Muscle of leg (tissue), 16 donors: ENCODE measurements at places on chromosomes 7 and 10. TPM values are rescaled to one million over a fixed set of nuclear protein-coding genes. Genes with fewer than 3 reads are reported as not detected.

- no peak overlapping the region for H3K4me3 ChIP-seq
- no peak for DNase-seq
- H3K4me1 ChIP-seq = peaks cover 15% of the 10 kb centered on the region
- no peaks in the 10 kb centered on the region for H3K36me3 ChIP-seq
Measured at GRCh38 chr7:72435925-72436480, 23.9 kb upstream of the CALN1 start.

DNA sequence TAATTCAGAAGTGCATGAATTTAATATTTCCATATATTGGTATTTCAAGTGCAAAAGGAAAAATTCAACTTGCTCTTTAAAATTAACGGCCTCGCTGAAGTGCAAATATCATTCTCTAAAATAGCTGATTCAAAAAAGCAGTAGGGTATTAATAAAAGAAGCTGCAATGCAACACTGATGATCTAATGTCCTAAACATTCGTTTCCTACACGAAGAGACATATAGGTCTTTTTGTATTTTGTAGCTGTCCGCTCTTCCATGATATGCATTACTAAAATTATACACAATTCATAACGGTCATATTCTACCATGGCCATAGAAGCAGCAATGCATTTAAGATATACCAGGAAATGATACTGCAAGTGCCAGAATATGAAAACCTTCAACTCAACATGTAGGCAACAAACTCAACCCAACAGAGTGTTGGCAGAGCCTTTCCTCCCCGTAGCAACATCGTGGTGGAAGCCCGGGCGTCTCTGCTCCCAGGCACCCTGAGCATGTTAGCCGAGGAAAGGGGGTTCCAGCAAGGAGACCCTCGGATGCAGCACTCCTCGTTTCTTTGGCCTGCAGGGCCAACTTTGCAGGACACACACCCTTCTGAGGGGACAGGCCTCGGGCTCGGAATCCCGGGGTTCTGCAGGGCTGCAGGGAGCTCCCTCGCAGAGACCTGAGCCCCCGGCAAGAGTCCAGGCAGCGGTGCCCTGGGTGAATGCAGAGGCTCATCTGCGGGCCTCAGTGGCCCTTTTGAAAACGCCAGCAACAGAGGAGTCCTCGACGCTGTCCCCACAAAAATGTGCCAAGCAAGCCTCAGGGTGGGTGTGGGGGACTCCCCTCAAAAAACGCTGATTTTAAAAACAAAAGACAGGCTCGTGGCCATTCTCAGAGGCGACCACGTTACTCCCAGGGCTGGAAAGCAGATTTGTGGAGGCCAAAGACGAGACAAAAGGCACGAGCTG, 1.6 kb downstream of the FAM171A1 start:
- peak overlapping the region; percentile 75 for H3K4me3 ChIP-seq
- H3K4me1 ChIP-seq = peaks cover 16% of the 10 kb centered on the region
- peak; percentile 46 for DNase-seq
- peaks cover 6% of the 10 kb centered on the region for H3K27me3 ChIP-seq
- H3K27ac ChIP-seq = peak overlapping the region; percentile 80
- peaks cover under 1% of the 10 kb centered on the region for H3K36me3 ChIP-seq

DNA sequence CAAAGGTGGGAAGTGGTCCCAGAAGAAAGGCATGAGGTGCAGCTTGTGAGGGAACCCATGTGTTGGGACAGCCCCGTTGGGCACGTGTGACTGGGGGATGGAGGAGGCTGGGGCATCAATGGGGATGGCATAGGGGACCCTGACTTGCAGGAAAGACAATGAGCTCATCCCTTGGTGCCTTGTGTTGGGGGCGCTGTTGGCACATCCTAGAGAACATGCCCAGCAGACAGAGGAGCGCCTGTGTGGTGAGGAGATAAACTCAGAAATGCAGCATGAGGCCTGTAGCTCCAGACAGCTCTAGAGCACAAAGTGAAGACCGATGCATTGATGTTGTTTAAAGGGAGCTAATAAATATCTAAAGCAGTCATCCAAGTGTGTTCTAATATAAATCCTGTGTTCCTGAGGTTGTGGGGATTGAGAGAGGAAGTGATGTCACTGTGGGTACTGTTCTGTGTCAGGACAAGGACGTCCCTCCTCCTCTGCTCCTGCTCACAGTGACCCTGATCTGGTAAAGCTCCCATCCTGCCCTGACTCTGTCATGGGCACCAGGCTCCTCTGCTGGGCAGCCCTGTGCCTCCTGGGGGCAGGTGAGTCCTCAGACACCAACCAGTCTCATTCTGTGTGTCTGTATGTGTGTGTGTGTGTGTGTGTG, 126.1 kb upstream of the PRSS58 start:
- H3K27me3 ChIP-seq = no peaks in the 10 kb centered on the region
- no peak for DNase-seq
- H3K36me3 ChIP-seq = no peaks in the 10 kb centered on the region
- peaks cover 17% of the 10 kb centered on the region for H3K4me1 ChIP-seq
- H3K4me3 ChIP-seq = no peak overlapping the region

GRCh38 chr7:51040787-51041186, 258.1 kb upstream of the GRB10 start:
- H3K27ac ChIP-seq = no peak overlapping the region
- peak; percentile 19 for DNase-seq
- no peak overlapping the region for H3K4me3 ChIP-seq

GRCh38 chr10:50520115-50520514, 103.6 kb downstream of the SGMS1 start:
- H3K4me1 ChIP-seq = no peaks in the 10 kb centered on the region
- no peak overlapping the region for H3K27ac ChIP-seq
- no peak overlapping the region for H3K4me3 ChIP-seq

DNA sequence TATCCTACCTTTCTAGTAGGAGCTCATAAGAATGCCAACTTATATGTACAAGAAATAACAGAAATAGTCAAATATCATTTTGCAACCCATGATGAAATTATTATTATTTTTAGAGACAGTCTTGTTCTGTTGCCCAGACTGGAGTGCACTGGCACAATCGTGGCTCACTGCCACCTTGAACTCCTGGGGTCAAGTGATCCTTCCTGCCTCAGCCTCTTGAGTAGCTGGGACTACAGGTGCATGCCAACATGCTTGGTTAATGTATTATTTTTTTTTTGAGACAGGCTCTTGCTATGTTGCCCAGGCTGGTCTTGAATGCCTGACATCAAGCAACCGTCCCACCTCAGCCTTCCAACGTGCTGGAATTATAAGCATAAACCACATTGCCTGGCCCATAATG, 44.8 kb downstream of the TNPO3 start:
- no peak overlapping the region for H3K27ac ChIP-seq
- DNase-seq = no peak
- H3K4me1 ChIP-seq = no peaks in the 10 kb centered on the region
- no peaks in the 10 kb centered on the region for H3K27me3 ChIP-seq
- no peak overlapping the region for H3K4me3 ChIP-seq

DNA sequence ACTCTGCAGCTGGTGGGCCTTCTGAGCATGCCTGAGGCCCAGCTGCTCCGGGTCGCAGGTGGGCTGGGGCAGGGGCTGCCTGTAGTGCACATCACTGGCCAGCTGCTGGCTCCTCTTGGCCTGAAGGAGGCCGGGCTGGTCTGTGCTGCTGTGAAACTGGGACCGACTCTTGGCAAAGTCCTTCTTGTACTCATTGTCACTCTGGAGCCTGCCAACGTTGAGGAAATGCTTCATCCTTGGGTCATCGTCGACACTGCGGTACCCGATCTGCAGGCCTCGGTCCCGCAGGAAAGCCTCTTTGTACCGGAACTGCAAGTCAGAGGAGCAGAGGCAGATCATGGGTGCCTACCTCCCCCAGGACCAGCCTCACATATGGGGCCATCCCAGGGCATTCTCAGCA, 37.7 kb downstream of the HABP2 start:
- DNase-seq = peak; percentile 16
- H3K4me3 ChIP-seq = no peak overlapping the region
- H3K27ac ChIP-seq = no peak overlapping the region
- H3K4me1 ChIP-seq = peaks cover 13% of the 10 kb centered on the region

The GALNT17 gene
- polyA plus RNA-seq = 29.5 TPM

The ASB10 gene
- polyA plus RNA-seq = 1.6 TPM

The TMEM184A gene
- 0.45 TPM for polyA plus RNA-seq

The GSTO2 gene
- 1.2 TPM for polyA plus RNA-seq
